ENCODE measurements at places on chromosomes 3 and 15.

GRCh38 chr3:38131621-38132369, 5.1 kb downstream of the ACAA1 start:
- peak; percentile 23 for DNase-seq

DNA sequence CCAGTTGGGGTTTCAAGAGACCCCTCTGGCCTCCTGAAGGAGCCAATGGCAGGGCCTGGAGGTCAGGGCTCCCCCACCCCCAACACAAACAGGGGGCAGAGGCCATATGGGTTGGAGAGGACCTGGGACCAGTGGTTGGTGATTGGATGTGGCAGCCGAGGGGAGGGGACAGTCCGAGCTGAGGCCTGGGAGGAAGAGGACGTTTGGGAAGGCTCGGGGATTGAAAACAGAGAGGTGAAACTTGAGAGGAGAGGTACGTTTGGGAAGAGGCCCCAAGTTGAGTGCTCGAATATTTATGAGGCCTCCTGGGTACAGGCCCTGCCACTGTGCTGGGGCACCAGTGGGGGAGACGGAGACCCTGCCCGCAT, 53.7 kb downstream of the DNAJB8 start:
- no peak for DNase-seq

GRCh38 chr3:166425021-166425420, 587.8 kb upstream of the BCHE start:
- no peak for DNase-seq

DNA sequence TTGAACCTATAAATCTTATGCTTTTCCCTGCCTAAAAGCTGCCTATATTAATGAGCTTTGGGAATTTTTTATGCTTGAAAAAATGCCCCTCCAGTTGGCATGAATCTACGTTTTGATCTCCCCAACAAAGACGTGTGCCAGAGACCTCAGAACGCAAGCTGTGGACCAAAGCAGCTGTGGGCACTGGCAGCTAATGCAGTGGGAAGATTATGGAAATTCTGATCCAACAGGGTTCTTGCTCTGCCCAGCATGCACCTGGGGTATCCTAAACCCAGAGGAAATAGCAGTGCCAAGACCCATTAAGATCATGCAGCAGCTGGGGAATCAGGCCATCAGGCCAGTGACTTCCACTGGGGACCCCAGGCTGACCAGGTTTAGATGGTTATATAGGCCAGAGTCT, 423.0 kb downstream of the ZBBX start:
- DNase-seq = no peak

DNA sequence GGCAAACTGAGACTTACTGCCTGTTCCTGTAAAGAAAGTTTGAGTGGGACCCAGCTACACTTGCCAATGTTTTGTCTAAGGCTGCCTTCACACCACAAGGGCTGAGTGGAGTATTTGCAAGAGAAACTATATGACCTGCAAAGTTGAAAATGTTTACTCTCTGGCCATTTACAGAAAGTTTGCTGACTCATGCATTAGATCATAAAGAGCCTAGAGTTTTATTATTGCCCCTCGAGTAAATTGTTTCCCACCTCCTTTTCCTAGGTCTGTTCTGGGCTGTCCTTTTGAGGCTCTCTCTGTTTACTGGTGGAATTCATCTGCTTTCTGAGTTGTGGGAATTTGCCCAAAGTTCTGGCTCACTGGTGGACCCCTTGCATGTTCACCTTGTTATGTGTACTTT, 6.7 kb upstream of the PROK2 start:
- no peak for DNase-seq

DNA sequence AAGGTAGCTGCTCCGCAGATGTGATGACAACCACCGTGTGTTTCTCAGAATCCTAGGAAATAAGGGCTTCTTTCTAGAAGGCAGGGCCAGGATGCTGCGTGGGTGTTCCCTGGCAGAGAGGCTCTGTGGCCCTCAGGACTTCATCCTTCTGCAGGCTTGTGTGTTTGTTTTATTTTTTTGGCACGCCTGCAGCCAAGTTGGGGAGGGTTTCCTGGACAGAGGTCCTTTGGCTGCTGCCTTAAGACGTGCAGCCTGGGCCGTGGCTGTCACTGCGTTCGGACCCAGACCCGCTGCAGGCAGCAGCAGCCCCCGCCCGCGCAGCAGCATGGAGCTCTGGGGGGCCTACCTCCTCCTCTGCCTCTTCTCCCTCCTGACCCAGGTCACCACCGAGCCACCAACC, at the start of gene CLEC3B:
Gene CLEC3B, plus strand, starts transcription at position 266 of the 400 bp plus-strand sequence. Its CDS starts 60 bp downstream, at position 326.
- DNase-seq = no peak

GRCh38 chr3:132189601-132190000, 127.6 kb upstream of the ACP3 start:
- DNase-seq = no peak

GRCh38 chr3:72227486-72228070, 442.6 kb upstream of the PROK2 start:
- no peak for DNase-seq

DNA sequence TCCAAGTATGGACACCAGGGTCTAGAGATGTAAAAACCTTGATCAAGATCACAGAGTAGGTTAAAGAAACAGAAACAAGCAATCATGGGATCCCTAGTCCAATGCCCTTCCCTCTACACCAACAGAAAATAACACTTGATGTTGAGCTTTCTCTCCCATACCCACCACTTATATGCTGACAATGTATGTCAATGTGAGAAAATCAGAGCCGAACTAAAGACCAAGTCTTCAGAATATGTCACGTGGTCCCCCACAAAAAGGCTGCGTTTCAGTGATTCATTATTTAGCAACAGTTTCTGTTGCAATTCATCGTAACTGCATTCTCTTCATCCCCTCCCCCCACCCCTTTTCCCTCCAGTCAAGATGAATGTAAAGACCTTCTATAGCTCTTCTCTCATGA, 278.9 kb upstream of the STT3B start:
- no peak for DNase-seq

DNA sequence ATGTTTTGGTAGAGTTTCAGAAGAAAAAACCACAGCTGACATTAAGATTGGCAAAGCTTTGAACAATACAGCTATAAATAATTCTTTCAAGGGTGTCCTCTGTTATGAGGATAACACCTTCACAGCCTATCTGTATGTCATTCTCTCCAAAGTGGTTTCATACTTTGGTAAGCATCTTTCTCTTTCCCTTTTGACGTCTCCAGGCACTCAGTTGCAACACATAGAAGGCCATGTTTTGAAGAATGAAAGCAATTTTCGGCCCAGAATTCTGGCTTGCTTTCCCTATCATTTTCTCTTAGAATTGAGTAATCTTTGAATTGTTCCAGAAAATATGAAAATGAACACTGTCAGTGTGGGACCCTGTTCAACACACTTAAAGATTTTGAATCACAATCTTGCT, 200.0 kb upstream of the CBLB start:
- DNase-seq = no peak

GRCh38 chr3:122004991-122005565, 17.0 kb downstream of the ILDR1 start:
- no peak for DNase-seq

DNA sequence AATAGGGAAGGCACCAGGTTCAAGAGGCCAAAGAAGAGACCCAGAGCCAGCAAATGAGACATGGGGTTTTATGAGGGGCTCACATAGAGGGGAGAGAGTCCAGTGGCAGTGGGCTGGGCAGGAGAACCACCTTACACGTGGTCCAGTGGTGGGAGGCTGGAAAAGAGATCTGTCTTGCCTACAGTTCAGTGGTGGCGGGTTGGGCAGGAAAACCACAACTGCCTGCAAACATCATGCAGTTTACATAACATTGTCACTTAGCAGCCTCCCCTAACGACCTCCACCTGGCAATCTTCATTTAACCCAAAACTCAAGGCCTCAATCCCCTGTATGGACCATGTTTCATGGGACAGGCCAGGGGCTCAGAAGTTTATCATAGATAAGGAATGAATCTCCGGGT, 29.1 kb downstream of the CRYGS start:
- no peak for DNase-seq

- no peak for DNase-seq
These were observed 301.6 kb upstream of the MANF start for GRCh38 chr3:51083490-51083889.
